ENCODE measurements at places on chromosomes 16 and 17.
A peak's percentile ranks its signal among the peaks of the same experiment; 100 is the strongest.

DNA sequence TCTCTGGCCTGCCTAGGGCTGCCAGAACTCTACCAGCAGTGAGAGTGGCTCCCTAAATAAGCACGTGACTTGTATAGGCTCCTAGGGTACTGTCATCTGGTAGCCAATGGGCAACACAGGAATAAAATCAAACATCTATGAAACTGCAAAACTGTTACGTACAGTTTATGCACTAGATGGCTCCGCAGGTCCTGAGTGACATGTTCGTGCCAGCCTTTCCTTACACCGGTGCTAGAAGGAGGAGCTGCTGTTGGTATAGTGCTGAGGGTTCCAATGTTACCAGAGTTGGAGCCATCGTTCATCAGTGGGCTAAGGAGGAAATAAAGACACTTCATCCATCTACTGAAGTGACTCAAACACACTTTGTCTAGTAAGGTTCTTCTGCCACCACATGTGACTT is 63.2 kb upstream of the TRAP1 start:
- no peak for DNase-seq

- DNase-seq, result no peak
Observed at GRCh38 chr16:76583945-76584344, 306.7 kb downstream of the CNTNAP4 start.

- DNase-seq, result no peak
Observed at GRCh38 chr17:58382872-58383242, 30.9 kb upstream of the SUPT4H1 start.

DNA sequence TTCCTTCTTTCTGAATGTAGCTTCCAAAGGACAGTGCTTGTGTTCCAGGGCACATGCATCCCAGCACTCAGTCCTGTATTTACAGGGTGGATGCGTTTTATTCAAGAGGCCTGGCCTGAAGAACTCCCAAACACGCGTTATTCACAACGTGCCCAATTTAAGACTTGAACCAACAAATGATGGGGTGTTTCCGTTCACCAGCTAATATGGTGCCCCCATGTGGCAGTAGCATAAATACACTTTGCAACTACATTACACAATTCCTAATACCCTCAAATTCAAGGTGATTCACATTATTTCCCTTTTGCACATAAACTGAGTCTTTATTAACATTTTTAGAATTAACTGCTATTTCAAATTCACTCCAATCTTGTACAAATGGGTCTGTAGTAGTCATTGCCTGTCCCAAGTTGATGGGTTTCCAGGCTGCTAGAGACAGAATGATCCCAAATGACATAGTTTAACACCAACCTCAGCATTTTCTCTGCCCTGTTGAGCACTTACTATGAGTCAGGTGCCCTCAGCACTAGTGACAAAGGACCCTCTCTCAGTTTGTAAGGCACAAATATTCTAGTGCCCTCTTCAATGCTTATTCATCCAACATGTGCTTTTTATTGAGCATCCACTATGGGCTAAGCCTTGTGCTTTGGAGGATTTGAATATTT is 26.9 kb downstream of the HSD17B2 start:
- DNase-seq, result peak; percentile 36

DNA sequence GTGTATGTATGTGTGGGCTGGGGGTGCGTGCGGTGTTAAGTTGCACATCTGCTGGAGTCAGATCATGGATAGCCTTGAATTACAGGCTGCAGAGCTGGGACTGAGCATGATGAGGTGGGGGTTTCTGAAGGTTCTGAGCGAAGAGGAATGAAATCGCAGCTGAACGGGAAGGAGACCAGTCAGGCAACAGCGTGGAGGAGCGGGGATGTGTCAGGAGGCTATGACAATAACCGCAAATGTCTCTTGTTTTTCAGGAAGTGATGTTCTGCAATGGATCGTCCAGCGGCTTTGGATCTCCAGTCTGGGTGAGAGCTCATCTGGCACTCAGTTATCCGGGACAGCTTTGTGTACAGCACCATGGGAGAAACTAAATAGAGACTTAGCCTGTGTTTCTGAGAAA is 20.9 kb downstream of the RGS9 start:
- DNase-seq, result no peak

DNA sequence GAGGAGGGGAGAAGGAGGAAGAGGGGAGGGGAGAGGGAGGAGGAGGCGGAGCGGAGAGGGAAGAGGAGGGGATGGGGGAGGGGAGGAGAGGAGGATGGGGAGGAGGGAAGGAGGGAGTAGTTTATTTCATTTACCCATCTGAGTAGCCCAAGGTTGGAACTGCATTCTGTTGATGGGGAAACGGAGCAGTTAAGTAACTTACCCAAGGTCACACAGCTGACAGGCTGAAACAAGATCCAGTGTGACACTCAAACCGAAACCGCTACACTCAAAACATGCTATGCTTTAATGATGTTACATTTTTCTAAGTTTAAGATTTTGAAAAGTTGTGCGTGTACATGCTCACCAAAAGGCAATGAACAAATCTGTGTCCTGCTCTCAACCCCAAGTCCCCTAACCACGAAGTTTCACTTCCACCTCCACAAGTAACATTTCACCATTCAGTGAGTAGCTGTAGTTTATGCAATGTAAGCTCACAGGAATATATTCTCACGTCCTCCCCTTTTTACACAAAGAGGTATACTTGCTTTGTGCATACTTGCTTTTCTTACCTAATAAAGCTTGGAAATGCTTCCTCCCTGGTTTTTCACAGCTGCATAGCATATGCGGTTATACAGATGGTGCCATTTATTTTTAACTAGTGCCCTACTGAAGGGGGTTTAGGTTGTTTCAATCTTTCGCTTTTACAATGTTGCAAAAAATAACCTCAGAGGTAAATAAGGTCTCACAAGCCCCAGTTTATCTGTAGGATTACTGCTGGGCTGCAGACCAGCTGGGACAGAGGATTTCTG is 275.3 kb downstream of the PARN start:
- no peak for DNase-seq

DNA sequence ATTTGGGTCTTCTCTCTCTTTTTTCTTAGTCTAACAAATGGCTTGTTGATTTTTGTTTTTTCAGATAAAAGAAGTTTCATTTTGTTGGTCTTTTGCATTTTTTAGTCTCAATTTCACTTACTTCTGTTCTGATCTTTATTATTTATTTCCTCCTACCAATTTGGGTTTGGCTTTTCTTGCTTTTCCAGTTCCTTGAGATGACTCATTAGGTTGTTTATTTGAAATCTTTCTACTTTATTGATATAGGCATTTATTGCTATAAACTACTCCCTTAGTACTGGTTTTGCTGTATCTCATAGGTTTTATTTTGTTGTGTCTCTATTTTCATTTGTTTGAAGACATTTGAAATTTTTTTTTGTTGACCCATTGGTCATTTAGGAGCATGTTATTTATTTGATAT is 152.2 kb upstream of the MPHOSPH6 start:
- no peak for DNase-seq

DNA sequence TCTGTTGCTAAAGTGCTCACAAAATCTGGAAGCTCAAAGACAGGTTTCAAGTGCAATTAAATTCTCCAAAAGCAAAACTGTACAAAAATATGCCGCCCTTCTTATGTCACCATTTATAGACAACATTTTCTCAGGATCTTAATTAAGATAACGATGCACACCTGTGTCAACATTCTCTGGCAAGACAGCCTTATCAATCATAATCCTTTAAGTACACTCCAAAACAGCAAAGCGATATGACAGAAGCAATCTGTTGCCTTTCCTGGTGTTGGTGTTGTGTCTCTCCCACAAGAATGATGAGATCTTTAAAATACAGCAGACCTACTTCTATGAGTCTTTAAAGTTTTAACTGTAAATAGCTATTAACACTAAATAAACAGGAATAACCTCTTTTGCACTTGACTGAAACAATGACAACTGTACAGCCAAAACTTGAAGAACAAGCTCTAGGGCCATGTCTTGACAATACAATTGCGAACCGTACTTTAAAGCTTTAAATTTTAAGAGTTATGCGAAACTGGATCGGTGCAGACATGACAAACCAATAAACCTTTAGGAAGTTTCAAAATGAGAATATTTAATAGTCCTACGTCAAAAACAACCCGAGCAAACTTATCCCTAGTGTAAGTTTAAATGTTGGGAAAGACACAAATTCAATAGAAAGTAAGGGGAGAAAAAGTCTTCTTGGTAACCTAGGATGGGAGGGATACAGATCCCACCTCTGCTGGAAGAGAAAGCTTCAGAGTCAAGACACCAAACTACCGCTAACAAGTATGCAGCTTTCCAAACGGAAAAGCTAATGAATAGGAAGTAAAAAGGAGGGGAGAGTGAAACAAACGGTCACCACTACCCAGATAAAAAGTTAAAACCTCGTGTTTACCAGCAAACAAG is 3.3 kb upstream of the IRX5 start:
- DNase-seq, result peak; percentile 73

DNA sequence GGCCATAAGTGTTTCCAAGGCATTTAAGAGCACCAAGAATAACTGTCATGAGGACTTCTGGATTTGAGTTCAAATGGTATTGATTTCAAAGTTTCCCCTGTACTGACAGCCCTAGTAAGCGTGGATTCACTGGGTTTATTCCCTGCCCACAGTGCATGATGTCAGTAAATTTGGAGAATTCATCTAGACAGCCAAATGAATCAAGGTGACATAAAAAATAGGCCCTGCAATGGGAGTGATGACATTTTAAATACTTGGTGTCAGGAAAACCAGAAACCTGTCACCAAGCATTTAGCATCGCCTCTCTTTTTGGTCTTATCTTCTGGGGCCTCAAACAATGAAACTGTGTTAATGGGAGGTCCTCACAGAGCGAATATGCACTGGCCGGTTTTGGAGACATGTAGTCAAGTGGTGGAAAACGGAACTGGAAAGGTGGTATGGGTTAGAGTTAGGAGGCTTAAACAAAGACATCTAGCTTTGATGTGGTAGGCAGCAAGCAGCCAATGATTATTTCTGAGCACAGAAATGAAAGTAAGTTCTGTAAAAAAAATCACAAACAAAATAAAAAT is 29.1 kb downstream of the COG4 start:
- no peak for DNase-seq

DNA sequence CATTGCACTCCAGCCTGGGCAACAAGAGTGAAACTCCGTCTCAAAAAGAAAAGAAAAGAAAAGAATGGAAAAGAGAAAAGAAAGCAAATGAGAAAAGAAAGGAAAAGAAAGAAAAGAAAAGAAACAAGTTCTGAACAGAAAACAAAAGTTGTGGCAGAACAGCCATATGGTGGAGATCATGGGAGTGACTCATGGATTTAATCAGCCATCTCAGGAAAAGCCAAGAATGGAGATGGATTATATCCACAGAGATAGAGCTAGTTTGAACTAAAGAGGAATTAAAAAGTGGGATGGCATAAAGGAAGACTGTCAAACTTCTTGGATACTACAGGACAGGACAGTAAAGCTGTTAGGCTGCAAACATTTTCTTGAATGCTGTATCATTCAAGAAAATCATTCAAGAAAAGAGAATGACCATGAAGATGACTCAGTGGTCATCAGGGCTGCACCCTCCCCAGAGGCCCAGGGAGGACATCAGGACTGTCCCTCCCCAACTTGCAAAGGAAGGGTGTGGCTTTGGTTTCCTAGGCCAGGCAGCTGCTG is 120.6 kb downstream of the USP22 start:
- DNase-seq, result no peak
